HFFc6 (cell line): ENCODE measurements at places on chromosomes 7 and 10.

- DNase-seq: no peak
Measured at GRCh38 chr10:31855033-31855432, 73.6 kb downstream of the ARHGAP12 start.

GRCh38 chr7:20218279-20218678 is 1.1 kb upstream of the MACC1 start:
- no peak for DNase-seq

- DNase-seq: no peak
Measured at GRCh38 chr10:126250045-126250444, 138.2 kb downstream of the ADAM12 start.

DNA sequence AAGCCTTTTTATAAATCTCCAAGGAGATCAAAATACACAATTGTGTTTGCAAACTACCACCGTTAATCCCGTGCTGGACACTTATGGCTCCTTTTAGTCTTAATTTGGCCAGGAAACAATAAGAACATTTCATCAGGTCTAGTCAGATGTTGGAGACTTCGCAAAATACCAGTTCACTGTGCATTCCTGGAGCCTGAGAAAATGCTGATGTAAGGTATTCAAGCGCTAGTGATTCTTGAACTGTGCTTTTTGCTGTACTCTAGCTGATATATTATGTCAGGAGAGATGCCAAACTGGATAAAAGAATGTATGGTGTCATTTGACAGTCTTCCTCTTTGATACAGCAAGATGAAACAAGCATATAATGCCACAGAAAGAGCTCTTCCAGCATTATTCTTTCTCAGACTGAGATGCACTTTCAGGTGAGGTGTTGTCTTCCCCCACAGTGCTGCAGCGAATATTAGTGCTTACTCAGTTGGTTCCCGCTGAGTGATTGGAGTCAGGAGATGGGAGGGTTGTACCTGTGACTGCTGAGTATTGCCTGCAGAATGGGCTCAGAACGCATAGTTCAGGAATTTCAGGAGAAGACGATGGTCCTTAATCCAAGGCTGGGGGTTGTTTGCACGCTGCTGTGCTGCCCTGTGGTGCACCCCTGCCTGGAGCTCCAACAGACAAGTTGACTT is 59.2 kb downstream of the OGDH start:
- DNase-seq: peak; percentile 53

DNA sequence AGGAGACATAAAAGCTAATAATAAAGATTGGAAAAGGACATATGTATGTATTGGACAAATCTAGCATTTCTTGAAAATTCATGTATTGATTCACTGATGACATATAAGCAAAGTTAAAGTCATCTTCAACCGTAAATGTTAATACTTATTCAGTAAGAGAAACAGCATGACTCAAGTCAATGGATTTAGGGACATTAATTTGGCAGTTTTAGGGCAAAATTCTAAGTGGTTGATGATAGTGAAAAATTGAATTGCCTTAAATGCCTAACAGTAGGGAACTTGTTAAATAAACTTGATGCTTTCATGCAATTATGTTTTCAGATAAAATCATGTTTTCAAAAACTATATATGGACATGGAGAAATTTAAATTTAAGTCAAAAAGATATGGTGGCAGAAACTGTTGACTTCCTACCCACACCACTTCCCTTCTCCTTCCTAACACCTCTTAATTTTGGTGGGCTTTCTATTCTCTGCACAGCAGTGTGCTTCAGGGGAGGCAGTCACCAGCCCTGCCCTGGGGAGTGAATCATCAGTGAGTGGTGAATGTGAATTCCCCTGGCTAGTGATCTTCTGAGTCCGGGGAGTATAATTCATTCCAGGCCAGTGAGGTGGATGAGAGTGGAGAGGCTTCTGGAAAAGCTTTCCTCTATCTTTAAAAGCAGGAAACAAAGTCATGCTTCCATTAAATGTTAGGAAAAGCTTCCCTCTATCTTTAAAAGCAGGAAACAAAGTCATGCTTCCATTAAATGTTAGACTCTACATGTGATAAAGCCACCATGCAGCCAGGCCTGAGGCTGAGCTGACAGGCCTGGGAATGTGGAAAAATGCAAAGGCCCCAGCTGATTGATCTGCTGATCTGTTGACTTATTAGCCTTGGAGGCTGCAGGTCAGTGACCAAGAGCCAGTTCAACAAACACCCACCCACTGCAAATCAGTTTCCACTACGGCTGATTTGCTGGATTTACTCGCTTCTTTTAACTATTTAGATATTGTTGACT is 25.2 kb upstream of the ITGB1 start:
- DNase-seq: peak; percentile 92

GRCh38 chr10:70827086-70827757 is 11.5 kb downstream of the SGPL1 start:
- peak; percentile 26 for DNase-seq

GRCh38 chr10:94879214-94879613 is 59.2 kb upstream of the CYP2C9 start:
- DNase-seq: no peak

DNA sequence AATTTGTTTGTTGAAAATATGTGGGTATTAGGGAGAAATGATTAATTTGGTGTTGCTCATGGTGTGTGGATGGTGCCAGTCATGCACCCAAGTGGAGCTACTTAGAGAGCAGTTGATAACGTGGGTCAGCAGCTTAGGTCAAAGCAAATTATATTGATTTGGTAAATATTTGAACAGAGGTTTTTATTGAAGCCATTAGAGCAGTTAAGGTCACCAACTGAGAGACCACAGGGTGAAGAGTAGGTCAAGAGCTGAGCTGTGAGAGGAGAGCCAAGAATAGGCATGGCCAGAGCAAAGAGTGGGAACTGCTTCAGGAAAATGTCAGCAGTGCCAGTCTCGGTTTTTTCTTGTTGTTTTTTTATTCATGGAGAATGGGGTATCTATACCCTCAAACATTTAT is 97.9 kb downstream of the TMEM168 start:
- DNase-seq: no peak

DNA sequence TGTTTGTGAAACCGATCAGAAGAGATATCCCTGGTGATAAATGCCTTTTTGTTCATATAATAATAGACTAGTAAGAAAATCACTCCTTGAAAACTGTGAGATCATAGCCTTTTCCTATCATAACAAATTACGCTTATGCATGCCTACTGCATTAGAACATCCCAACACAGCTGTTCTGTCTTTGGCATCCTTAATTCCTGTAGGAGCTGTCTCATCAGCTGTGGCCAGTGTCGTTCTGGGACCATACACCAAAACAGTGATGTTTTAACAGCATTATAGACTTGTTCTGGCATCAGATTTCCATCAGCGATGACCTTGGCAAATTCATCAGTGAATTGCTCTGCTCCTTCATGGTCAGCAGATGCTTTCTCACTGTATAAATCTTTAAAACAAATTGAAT is 423.6 kb upstream of the LRGUK start:
- DNase-seq: peak; percentile 94

GRCh38 chr10:97731346-97732051 is 5.4 kb upstream of the ZFYVE27 start:
- DNase-seq: peak; percentile 70

- DNase-seq: no peak
Measured at GRCh38 chr7:82438521-82438920, 5.1 kb downstream of the CACNA2D1 start.
